ENCODE measurements at places on chromosomes 7 and 10.

DNA sequence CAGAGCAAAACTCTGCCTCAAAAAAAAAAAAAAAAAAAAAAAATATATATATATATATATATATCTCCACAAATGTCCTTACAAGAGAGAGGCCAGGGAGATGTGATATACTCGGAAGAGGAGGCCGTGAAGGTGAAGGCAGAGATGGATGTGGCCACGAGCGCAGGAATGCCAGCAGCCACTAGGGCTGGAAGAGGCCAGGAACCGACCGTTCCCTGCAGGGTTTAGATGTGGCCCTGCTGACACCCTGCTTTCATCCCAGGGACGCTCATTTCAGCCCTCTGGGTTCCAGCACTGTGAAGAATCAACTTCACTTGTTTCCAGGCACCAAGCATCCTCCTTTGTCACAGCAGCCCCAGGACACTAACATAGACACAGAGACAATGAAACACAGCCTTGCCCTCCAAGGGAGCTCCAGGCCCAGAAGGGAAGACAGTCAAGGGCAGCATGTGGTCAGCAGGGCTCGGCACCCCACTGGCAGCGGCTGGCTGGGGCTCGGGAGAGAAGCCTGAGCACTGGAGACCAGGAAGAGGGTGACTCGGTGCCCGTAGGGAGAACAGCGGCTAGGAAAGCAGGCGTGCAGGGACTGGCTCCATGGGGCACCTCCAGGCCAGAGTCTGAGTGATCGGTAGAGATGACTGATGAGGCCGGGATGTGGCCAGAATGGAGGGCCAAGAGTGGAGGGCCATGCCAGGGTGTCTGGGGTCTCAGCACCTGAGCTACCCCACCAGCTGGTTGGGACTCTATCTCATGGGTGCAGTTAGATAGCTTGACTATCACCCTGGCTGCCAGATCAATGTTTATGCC, 7.6 kb downstream of the WDR86 start:
- no peak for DNase-seq

DNA sequence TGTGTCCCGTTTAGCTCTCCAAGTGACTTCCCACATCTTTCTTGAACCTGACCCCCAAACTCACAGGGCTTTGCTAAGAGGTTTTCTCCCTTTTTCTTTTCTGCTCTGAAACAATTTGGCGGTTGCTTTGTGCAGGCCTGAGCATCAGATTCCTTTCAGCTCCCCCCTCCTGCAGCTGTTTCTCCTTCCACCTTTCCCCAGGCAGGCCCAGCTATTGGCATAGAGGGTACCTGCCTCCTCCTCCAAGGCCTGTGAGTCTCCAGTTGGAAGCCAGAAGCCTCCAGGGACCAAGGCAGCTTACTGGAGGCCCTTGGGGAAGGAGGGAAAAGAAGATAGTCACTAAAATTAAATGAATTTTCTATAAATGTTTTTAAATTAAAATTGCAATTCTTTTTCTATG, 7.7 kb downstream of the VAX1 start:
- no peak for DNase-seq

DNA sequence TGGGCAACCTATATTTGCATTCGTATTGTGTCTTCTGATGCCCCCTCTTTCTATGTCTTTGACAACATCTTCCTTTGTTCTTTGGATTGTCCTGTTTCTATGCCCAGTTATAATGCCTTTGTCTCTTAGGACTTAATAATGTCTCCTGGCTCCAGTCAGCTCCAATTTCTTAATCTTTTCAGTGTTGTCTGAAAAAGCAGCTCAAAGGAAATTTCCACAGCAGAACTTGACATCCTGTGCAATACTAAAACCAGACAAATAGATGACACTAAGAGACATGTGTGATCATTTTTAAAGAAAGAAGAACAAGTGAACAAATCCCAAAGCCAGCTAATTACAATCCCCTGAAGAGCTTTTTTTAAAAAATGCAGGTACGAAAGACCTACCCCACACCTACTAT, 47.7 kb upstream of the RNF148 start:
- DNase-seq: no peak

GRCh38 chr10:24554036-24554435, 169.7 kb downstream of the ARHGAP21 start:
- DNase-seq: no peak

DNA sequence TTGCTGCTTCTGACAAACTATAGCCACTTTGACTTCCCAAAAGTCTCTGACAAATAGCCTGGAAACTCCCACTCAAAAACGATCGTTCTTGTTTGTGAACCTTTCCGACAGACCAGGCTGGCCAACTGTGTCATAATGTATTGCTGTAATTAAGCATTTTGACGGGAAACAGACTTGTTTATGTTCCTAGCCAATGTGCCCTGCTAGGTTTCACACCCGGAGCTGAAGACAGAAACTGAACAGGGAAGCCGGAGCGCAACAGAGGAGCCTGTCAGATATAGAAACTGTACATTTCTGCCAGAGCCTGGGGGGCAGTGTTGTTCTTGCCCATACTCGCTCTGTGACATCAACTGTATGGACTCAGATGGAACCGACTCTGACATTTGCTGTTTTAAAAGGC, 55.3 kb upstream of the C7orf33 start:
- peak; percentile 17 for DNase-seq

DNA sequence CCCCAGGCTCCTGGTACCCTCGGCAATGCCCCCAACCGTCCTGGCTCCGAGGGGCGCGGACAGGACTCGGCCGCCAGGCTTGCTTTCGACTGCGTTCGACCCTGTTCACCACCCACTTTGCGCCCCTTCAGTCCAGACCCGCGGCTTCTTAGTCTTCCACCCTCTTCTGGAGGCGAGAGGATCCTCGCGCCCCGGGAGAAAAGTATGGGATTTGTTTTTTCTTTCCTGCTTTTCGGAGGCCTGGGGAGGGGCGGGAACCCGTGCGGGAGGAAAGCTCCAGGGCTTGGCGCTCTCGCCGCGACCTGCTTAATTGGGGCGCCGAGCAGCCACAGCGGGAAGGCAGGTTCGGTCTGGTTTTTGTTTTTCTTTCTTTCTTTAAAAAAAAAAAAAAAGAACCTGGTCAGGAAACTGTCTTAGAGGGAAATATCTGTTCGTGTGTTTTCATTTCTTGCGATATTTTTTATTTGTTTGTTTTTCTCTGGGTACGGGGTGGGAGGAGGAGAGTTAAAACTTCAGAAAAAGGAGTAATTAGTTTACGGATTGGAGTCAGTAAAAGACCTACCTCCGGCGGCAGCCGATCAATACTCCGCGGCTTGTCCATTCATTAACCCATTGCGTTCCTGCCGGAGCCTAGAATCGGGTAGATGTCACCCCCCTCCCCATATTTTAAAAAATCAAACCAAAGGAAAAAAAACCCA, 1.6 kb downstream of the EMX2 start:
- DNase-seq: no peak

DNA sequence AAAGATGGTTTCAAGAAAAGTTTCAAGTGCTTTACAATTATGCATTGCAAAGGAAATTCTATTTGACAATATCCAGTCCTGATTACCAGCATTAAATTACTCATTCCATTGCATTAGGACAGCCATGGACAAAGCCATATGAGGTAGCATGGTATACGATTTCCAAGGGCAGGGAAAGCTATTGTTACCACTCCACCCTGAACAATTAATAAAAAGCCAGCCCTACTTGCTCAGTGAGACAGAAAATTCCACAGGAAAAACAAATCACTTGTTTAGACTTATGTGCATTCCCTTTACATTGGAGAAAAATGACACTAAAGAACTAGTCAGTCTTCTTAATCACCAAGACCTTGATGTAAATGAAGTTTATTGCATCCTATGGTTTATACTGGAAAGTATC, 5.6 kb downstream of the CD36 start:
- no peak for DNase-seq

DNA sequence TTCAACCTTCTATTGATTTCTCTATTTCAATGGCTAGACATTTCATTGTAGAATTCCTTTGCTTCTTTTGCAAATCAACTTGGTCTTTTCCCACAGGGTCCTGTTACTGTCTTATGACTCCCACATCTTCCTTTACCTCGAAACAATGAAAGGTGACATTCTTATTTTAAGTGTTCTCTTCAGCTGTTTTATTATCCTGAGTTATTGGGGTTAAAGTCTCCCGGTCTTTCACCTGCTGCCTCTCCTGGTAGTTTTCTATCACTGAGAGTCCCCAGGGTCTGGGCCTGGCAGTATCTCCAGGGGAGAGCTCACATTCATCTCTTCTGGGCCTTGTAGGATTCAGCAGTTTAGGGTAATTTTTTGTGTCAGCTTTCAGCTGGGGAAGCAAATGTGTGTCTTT, 95.8 kb downstream of the HECW1 start:
- no peak for DNase-seq

All from GM06990 (cell line).